Keratinocyte (primary cell): ENCODE measurements at places on chromosomes 3 and 15. TPM values are rescaled to one million over a fixed set of nuclear protein-coding genes. Genes with fewer than 3 reads are reported as not detected.

The GLDN gene
- 0.09 TPM in 1 of 3 replicates, not detected in the others for polyA plus RNA-seq

The GADL1 gene
- polyA plus RNA-seq, result not detected in 3 replicates

The TRIM59 gene
- 4.2 to 8.0 TPM (median 6.3 TPM) in 3 replicates for polyA plus RNA-seq

The NOX5 gene
- 0.09 to 0.18 TPM (median 0.16 TPM) in 3 replicates for polyA plus RNA-seq

The AADACL2 gene
- 0.30 to 0.38 TPM in 2 of 3 replicates, not detected in the other for polyA plus RNA-seq

The MAP2K1 gene
- 44.4 to 73.8 TPM (median 73.2 TPM) in 3 replicates for polyA plus RNA-seq

The IGSF10 gene
- under 0.01 to 0.01 TPM (median 0.01 TPM) in 3 replicates for polyA plus RNA-seq

The ZIC1 gene
- not detected in 3 replicates for polyA plus RNA-seq

The GRK7 gene
- polyA plus RNA-seq, result not detected in 3 replicates

The APEH gene
- polyA plus RNA-seq, result 106 to 161 TPM (median 160 TPM) in 3 replicates

DNA sequence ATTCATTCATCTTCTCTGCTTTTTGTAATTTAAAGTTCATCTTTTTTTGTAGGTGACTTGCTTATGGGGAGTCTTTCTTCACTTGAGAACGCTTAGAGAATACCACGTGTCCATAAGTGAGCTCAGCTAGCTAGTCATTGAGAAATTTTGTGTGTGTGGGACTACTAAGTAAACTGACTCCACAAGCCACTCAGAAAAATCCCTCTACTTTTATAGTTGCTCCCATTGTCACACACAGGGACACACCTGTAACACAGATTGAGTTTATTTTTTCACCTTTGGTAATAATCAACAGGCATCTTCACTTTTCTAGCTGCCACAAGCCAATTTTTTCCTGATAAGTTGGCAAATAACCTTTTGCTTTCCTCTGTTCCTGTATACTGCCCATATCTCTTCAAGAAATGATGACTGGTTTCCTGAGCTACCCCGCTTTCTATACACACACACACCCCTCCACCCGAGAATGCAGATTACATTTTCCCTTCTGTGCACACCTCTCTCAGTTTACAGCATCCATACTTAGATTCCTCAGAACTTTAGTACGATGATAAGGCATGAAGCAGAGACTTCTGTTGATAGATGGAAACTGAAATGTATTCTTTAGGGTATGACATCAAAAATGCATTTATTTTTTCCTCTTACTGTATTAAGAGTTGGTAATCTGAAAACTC is 4.6 kb downstream of the TSC22D2 start:
- DNase-seq, result no peak

DNA sequence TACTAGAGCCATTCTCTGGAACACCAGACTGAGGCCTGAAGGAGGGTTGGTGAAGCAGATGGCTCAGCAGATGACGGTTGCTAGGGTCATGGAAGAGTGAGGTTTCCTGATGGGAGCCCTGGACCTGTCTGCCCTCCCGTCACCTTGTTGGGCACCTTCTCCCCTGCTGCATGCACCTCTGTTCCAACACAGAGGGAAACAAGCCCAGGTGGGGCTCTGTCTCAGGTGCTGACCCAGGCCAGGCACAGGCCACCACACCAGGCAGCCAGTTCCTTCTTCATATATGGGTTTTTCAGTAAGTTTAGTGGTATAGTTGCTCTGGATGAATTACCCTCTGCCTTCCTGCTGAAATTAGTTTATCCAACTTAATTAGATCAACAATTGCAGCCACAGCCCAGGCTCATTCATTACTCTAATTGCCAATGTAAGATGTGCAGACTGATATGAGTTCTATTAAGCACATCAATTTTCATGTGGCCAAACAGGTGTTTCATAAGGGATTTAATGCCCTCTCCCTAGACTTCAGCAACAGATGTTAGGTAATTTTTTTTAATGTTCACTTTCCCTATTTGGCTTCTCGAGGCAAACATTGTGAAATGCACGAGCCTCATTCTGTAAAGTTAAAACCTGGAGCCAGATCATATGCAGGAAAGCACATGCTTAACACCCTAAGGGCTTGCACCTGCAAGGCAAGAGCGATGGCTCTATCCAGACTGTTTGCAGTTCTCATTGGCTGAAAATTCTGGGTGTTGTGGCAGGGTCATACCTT is 174.8 kb downstream of the CHDH start:
- no peak for DNase-seq

GRCh38 chr3:186930143-186930640 is at the start of gene ST6GAL1:
Gene ST6GAL1, plus strand, starts transcription at chr3:186930526. Its CDS starts 112,178 bp downstream, at chr3:187042704.
- no peak for DNase-seq

- DNase-seq, result peak; percentile 86
These were observed 27.6 kb downstream of the PLXNB1 start for GRCh38 chr3:48402281-48402732.

DNA sequence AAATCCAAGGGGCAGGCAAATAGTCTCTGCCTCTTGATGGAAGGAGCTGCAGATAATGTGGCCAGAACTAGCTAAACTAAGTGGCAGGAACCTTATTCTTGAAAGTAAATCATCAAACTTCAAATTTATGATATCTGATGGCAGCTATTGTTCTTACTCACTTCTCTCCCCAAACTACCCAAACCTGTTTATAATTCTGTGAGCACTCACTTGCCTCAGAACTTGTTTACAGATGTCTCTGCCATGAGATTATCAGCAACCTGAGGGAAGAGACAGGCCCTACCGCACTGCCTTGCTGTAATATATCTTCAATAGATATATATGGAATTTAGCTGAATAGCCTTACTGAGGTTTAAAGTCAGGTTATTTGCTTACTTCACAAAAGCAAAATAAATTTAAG is 2.2 kb upstream of the B3GALNT1 start:
- DNase-seq, result no peak

DNA sequence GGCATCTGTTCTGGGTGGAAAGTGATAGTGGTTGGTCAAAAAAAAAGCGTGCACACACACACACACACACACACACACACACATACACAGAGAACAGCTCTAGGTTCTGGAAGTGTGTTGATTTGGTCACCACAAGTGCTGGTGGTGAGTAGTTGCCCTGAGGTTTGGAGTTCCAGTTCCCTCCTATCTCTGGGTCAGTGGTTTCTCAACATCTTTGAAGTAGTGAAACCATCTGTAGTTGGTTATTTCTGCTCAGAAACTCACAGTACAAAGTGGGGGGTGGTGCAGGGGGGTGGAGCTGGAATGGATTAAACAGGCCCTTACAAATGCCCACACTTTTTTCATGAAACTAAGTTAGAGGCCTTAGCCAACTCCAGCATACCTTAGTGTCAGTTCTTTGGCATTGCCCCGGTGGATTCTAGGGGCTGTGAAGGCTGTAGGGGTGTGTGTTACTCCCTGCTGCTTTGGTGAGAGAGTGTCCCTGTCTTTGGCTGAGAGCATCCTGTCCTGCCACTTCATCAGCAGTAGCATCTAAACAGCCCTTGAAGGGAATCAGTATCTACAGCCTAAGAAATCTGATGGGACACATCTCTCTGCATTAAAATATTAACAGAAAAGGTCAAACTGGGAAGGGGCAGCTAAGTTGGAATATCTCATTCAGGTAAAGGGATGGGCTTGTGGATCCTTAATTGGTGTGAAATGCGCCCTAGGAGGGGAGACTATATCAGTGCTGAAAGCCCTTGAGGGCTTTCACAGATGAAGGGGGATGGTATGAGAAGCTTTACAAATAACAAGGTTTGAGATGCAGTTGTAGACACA is 20.6 kb downstream of the SMAD3 start:
- DNase-seq, result no peak

GRCh38 chr3:59660376-59660775 is 610.6 kb upstream of the CFAP20DC start:
- no peak for DNase-seq

- no peak for DNase-seq
These were observed 251.4 kb upstream of the LYSMD4 start for GRCh38 chr15:99984491-99985243.

- no peak for DNase-seq
These were observed 15.5 kb upstream of the CMTM7 start for GRCh38 chr3:32376115-32376514.

DNA sequence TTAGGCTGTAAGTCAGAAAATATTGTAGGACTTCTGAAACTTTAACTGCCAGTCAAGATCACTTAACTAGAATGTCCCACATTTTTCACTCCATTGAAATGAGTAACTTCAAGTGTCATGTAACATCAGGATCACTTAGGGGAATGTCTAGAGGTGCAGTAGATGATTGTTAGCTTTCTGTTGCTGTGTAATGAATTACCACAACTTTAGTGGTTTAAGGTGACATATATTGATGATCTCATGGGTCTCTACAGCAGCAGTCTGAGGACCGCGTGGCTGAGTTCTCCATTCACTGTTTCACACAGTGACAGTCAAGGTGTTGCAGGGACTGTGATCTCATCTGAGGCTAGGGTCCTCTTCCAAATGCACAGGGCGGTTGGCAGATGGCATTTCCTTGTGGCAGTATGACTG is 82.7 kb downstream of the SLC25A26 start:
- DNase-seq, result no peak

GRCh38 chr3:50254577-50255250 is 14.2 kb upstream of the SEMA3B start:
- no peak for DNase-seq

DNA sequence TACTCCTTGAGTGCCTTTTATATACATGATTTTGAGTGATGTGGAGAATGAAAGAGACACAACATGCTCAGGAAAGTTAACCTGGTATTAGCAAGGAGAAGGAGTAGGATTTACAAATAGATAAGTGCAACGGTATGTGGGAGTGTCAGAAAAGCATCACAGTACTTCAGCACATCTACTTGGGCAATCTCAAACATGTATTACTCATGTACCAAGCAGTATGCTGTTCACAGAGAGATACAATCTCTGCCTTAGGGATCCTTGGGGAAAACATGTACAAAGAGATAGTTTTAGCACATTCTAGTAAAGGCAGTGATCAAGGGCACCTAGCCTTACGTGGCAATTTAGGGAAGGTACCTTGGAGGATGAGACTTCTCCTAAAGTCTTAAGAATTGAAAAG is 146.5 kb downstream of the FILIP1L start:
- DNase-seq, result peak; percentile 41

- no peak for DNase-seq
These were observed 3.5 kb upstream of the SPG11 start for GRCh38 chr15:44667039-44667360.

- no peak for DNase-seq
These were observed 7.5 kb downstream of the GOLIM4 start for GRCh38 chr3:168088106-168088720.

- no peak for DNase-seq
These were observed 455.6 kb upstream of the RARB start for GRCh38 chr3:24972491-24972890.

- no peak for DNase-seq
These were observed 893.7 kb downstream of the AGBL1 start for GRCh38 chr15:86973284-86973844.

DNA sequence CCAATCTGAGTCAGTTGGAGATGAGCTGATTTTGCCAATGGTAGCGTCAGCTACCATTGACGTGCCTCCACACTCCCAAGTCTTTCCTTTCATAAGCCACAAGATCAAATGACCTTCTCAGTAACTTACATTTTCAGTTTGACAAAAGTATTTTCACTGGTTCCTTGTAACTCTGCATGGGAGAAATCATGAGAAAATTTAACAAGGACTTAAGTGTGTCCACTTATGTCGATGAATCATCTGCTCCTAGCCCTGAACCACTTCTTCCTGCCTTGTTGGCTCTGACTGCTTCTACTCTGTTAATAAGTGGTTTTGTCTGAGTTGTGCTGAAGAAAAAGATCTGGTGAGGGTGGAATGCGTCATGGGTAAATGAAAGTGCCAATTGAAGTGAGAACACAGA is 101.2 kb downstream of the NFKBIZ start:
- no peak for DNase-seq

- no peak for DNase-seq
These were observed 162.3 kb upstream of the TPM1 start for GRCh38 chr15:62880278-62880677.

DNA sequence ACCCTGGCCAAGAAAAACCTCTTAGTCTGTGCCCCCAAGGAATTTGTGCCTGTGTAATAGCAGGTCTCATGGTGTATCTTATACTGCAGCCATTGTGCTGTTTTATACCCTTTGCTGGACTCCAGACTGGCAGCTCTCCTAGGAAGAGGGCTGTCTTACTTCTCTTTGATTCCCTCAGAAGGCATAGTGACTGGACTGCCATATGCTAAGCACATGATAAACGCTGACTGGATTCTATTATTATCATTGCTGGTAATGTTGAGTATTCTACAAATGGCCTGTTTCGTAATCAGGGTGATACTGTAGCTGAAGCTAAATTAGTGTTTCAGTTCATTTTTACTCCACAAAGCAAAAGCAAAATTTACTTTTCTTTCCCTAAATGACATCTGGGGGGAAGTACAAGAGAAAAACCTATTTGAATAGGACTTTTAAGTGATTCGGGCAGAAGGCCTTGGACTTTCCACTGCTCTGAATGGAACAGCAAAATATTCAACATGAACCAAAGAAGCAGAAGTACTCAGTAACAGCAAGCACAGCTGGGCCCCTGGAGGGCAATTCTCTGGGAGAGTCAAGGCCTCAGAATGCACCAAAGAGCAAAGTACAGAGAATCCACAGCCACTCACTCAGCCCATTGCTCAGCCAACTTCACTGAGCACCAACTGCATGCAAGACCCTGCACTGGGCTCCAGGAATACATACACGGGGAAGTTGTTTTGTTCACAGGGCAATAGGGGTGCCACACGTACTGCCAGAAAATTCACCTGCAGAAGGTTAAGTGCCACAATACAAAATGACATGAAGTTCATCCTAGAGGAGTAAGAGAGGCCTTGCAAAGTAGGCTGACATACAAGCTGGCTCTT is 7.9 kb upstream of the BCL2A1 start:
- no peak for DNase-seq

- no peak for DNase-seq
These were observed 98.6 kb upstream of the KLF13 start for GRCh38 chr15:31228011-31228484.

GRCh38 chr3:29333576-29333975 is 52.7 kb downstream of the RBMS3 start:
- no peak for DNase-seq

DNA sequence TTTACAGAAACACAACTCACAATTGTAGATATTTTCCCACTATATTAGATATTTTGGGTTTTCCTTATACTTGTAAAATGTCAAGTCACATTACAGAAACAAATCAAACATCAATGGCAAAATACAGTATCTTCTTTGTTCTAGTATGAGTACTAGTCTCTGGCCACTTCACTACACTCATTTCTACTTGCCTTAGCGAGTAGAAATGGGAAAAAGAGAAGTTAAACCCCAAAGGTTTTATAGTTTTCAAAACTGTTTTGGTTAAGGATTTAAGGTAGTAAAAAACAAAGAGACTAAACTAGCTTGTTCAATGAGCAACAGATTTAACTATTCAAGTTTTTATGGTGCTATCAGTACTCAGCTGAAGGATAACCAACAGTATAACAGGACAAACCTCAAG is 81.7 kb downstream of the BTD start:
- no peak for DNase-seq
